NCI-H1417 treated with DMSO at 0.1 percent for 48 hours (cell line): ENCODE measurements at places on chromosomes 11 and 22.

DNA sequence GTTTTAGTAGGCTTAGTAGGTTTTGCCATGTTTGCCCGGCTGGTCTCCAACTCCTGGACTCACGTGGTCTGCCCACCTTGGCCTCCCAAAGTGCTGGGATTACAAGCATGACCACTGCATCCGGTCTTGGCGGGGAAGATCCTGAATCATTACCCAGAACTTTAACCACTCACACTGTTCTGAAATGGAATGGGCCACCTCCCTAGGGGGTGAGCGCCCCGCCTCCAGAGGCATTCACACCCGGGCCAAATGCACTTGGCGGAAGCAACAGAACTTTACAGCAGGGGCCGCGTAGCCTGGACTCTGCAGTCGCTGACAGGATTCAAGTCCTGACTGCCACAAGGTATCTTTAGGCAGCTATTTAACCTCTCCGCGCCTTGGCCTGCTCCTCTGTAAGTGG lies 5.4 kb downstream of the CCDC86 start:
- DNase-seq, result no peak

- no peak for DNase-seq
Observed at GRCh38 chr11:73597336-73597955, 466 bp downstream of the FAM168A start.

DNA sequence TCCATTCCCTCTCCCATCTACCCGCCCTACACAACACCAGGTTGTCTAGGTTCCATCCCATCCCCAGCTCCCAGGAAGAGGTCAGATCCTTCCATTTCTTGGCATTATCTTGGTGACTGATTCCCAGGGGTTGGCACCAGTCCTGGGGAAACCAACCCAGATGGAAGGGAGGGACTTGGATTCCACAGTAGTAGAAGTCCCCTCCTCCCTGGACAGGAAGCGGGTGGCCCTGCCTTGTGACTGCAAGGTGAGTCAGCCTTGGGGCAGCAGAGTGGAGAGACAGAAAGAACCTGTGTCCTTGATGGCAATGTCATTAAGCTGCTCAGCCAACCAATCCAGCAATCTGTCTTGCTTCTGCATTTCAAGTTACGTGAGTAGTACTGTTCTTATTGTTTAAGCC lies 26.5 kb downstream of the SYT13 start:
- no peak for DNase-seq

DNA sequence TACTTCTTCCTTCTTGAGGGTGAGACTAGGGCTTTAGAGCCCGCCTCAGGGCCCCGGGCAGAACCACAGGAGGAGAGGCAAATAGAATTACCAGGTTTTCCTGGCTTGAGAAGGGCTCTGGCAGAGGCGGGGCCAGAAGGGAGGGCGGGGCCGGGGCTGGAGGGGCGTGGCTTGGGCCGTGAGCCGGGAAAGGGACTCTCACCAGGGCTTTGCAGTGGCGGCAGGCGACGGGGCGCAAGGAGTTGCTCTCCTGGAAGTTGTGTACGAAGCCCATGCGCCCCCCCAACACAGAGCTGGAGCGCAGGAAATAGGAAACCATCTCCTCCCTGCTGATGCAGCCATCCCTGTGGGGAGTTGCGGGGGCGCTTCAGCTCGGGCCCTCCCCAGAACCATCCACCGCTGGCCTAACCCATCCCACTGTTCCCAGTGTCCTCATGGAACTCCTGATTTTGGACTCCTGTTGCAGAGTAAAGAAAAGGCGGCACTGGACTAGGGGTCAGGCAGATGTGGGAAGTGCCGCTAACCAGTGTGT lies 6.9 kb upstream of the NRXN2 start:
- DNase-seq, result no peak

DNA sequence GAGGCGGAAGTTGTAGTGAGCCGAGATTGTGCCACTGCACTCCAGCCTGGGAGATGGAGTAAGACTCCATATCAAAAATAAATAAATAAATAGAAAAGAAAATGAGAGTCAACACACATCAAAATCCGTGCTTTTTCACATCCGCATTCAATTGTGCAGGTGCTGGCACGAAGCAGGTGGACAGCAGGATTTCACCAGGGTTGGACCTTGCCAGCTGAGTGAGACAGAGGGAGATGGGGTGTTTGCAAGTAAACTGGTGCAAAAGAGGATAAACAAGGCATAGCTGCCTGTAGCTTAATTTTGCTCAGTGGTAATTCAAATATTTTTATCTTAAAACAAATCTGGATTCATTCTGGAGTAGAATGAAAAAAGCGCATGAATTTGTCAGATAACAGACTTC lies 23.3 kb upstream of the DNAL4 start:
- DNase-seq, result no peak

GRCh38 chr11:126473269-126473668 lies 117.8 kb downstream of the ST3GAL4 start:
- no peak for DNase-seq
